ENCODE measurements at places on chromosomes 1 and 21.
A peak's percentile ranks its signal among the peaks of the same experiment; 100 is the strongest.

DNA sequence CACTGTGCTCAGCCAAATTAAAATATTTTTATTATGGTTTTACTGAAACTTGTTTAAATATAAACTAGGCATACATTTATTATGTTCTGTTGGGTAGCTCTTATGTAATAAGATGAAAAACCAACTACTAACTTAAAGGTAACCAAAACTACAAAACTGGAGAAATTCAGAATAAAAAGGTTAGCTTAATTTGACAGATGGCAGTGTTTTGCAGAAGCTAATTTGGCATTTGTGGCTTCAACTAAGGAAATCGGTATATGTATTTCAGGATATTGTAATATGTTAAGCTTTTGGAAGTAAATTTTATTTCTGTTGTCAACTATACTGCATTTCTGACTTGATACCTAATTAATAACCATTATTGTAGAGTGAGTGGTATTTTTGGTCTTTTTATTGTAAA lies 18.8 kb downstream of the USP25 start:
- DNase-seq, result no peak

GRCh38 chr1:168019407-168019806 lies 82.5 kb upstream of the MPC2 start:
- no peak for DNase-seq

DNA sequence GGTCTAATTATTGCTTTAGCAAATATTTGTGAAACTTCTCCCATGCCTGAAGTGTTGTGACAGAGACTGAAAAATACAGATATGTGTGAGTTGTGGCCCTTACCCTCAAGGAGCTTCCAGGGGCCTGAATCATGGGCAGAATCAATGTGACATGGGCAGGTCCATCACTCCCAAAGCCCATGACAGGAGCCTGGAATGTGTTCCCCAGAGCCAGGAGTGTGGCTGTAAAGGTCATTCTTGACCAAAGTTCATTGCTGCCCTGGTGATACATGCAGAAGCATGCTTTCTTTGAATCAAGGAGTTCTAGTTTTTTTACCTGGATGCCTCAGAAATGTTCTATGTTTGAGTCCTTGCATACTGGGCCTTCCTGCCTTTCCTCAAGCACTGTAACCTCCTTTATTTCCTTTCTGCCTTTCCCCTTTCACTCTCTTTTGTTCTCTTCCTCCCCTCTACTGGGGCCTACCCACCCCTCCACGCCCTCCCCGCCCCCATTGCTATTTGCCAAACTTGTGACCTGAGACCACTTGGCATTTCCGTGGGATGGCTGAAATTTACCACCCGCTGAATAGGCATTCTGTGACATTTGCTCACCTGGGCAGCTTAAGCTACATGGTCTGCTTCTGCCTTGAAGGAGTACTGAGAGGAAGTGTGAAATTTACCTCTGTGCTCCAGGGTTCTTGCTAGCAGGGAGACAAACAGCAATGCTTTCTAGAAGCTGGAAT lies 19.7 kb downstream of the PBX1 start:
- DNase-seq, result no peak

- no peak for DNase-seq
These were observed 123.4 kb upstream of the FOXD3 start for GRCh38 chr1:63198871-63199394.

DNA sequence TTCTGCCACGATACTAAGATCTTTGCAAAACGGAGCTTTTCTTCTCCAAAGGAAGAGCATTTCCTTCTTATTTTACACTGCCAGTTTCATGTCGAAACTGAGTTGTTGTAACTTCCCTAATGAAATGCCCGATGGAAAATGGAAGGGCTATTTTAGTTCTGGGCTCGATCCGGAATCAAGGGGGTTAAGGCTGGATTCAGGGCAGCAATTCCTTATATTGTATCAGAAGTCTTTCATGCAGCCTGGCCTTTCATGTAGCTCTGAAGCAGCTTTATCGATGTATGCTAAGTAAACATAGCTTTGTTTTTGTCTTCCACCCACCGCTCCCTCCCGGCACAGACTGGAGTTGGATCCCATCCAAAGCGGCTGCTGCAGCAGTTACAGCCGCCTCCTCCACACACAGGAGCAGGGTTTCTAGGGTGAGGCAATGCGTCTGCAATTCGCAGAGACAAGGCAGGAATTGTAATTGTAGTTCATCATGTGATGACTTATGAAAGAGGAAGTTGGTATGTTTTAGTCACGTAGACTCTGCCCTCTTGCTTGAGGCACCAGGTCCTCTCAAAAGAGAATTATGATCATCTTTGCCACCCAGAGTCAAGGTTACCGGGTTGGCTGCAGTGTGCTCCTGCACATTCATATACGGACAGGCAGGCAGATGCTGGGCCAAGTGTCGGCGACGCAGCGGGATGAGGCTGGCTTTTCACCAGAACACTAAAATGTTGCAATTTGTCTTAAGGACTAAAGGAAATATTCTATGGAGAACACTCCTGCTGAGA lies 2.6 kb upstream of the IRF2BP2 start:
- peak; percentile 99 for DNase-seq

DNA sequence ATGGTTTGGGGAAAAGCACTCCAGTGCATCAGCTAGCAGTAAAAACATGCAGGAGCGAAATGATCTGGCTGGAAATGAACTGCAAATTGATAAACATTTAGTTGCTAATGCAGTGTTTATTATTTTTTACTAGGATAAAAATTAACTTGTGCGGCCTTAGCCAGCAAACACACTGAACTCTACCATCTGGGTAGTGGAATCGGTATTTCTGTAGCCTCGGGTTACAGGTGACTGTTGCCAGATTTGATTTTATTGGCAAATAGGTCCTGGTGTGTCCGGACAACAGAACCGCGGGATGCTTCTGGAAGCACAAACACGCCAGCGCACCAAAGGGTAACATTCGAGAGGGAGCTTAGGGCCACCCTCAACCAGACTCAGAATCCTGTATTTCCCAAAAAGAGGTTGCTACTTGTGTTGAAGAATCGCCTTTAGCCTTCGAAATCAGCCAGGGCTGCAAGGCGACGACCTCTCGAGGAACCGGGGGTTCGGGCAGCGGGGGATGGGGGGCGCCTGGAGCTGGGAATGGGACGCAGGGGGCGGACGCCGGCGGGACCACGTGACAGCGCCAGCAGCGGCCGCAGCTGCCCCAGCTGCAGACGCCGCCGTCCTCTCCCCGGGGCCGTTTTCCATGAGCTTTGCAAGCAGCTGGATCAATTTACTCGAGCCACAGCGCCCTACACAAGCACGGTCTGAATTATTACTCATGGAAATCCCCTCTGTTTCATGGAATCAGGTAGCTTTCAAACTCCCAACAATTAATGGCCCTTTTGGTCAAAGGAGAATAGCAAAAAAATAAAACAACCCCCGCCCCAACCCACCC lies 158.8 kb downstream of the TOMM20 start:
- peak; percentile 87 for DNase-seq

DNA sequence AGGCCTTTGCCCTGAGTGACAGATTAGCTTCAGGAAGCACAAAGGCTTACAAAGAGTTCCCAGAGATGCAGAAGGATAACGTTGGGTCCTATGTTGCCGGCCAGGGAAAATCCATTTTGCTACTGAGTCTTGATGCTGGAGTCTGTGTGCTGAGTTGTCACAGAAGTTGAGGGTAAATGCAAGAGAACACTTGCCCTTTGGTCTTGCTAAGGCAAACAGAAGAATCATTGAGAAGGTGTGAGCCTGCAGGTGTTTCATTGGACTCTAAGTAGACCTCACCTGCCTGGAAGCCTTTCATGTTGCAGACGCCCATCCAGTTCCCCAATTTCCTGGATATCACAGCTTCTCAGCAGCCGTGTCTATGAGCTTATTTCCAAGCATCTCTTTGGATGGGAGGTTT lies 105.2 kb downstream of the PCP4 start:
- DNase-seq, result no peak

DNA sequence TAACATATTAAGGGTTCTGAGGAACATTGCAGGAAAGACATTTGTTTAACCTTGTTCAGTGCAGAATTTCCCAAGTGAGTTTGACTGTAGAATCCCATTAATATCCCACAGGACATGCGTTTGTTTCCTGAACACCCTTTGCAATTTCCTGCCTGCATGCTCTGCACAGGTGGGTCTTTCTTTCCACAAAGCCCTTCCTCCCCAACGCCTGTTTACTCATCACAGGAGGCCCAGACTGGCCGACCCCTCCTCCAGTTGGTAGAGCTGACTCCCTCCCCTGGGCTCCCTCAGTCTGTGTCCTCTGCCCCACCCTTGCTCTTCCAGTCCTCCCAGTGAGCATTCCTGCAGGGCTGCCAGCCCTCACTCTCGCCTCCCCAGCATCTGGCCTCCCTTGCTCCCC lies 47.5 kb upstream of the CTPS1 start:
- DNase-seq, result no peak

DNA sequence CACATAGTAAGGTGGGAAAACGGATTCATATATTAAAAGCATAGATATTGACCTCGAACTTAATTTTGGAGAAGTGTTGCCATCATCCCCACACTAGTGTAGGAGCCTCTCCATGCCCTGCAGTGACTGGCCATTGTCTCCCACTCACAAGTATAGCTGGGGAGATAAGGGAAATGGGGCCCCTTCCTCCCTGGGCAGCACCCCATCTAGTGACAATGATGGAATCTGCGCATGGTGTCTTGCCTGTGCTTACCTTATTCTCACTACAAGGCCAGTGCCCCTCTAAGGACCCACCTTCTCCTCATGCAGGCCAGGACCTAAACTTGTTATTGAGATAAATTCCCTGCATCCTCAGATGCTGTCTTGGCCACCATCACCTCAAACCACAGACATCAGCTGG lies 374.9 kb downstream of the NTNG1 start:
- DNase-seq, result no peak

- peak; percentile 79 for DNase-seq
These were observed 1.1 kb upstream of the ADAMTS1 start for GRCh38 chr21:26846036-26846931.

DNA sequence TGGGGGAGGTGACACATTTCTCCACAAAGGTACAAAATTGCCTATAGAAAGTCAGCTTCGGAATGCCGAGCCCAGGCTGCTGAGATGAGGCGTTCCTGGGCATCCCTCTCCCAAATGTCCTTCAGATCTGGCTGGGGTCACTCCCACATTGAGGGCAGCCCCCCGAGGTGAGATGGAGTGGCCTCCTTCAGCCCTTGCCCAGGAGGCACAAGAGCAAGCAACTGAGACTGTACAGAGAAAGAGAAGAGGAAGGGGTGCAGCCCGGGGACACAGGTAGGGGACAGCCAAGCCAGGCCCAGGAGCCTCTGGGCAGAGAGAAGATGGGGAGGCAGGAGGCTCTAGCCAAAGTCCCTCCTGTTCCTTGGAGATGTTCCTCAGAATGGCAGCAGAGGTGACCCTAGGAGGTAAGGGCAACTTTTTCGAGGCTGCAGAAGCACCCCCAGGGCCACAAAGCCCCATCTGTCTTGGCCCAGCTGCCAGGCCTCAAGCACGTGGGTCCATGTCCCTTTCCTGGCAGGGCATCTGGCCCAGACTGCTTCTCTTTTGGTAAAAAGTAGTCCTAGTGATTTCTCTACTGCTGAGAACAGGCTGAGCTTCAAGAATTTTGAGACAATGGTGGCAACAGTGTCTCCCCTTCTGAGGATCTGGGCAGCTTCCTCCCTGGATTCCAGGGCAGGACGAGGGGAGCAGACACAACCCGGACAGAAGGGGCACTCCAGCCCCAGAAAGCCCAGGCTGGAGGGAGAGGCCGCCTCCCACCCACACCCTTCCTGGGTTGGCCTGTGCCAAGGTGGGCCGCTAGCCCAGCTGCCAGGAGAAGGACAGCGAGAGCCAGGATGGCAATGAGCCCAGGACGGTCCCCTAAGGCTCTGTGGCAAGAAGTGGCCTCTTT lies 68.0 kb downstream of the LRRN2 start:
- no peak for DNase-seq

DNA sequence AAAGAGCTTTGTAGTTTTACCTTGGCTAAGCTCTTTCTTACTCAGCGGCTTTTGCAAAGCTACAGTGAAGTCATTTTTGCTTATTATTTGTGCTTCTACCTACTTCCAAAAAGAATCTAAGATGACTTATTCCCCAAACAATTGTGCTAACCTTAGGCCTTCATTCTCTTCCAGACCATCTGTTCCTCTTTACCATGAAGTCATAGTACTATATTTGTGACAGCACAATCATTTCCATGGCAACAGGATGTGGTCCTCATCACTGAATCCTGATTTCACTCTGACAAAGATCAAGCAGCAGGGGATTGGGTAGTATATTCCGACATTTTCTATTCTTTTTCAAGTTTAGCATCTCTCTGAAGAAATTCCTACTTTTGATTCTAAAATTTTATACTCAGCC lies 24.8 kb upstream of the NMNAT2 start:
- peak; percentile 30 for DNase-seq

DNA sequence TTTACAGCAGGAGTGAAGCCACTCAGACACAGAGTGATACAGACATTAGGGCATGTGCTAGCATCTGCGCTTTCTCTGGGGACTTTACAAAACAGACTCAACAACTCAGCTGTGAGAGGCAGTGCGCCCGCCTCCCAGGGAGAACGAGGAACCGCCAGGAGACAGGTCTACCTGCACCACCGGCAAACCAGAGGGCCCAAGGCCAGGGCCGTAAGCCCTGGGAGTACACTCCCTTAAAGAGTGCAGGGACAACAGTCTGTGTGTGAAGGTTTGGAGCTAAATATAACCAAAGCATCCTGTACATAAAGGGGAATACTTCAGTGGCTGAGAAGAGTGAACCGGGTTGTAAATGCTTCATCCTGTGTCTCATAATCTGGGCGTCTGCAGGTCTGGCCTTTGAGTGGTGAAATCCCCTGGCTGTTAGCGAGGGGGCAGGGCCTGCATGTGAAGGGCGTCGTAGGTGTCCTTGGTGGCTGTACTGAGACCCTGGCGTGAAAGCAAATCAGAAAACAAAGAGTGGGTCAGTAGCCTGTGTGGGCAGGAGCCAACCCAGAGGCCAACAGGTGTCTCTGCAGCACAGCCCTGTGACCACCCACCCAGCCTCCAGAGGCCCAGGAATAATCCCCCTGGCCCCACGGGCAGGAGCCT lies 86.9 kb downstream of the CD247 start:
- no peak for DNase-seq

DNA sequence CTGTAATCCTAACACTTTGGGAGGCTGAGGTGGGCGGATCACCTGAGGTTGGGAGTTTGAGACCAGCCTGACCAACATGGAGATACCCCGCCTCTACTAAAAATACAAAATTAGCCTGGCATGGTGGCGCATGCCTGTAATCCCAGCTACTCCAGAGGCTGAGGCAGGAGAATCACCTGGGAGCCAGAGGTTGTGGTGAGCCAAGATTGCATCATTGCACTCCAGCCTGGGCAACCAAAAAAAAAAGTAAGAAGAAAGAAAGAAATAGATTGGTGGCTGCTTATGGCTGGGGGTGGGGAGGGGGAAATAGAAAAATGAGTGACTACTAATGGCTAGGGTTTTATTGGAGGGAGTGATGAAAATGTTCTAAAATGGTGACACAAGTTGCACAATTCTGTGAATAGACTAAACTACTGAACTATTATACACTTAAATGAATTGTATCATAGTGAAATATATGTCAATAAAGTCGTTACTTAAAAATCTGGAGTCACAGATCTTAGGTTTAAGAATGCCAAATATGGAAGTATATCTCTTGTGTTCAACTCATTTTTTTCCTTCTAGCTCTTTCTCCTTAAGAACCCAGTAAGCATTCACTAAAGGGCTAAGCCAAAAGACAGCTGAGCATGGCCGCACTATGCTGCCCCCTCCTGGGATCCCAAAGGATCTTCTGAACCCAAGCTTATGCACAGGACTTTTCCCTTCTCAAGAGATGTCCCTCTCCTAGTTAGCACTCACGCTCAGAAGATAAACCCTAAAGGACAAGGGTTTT lies 3.2 kb upstream of the NPL start:
- peak; percentile 56 for DNase-seq
